ENCODE measurements at places on chromosomes 3 and 15. TPM values are rescaled to one million over a fixed set of nuclear protein-coding genes. Genes with fewer than 3 reads are reported as not detected.

Gene THSD4
- 38.5 TPM for total RNA-seq

Gene PPARG
- total RNA-seq: 84.1 TPM

Gene PFKFB4
- total RNA-seq: 7.7 TPM

Gene SPINK8
- not detected for total RNA-seq

Gene ADAMTS7
- total RNA-seq: 12.1 TPM
